ENCODE measurements at places on chromosomes 7 and 10. TPM values are rescaled to one million over a fixed set of nuclear protein-coding genes. Genes with fewer than 3 reads are reported as not detected.
A peak's percentile ranks its signal among the peaks of the same experiment; 100 is the strongest.

DNA sequence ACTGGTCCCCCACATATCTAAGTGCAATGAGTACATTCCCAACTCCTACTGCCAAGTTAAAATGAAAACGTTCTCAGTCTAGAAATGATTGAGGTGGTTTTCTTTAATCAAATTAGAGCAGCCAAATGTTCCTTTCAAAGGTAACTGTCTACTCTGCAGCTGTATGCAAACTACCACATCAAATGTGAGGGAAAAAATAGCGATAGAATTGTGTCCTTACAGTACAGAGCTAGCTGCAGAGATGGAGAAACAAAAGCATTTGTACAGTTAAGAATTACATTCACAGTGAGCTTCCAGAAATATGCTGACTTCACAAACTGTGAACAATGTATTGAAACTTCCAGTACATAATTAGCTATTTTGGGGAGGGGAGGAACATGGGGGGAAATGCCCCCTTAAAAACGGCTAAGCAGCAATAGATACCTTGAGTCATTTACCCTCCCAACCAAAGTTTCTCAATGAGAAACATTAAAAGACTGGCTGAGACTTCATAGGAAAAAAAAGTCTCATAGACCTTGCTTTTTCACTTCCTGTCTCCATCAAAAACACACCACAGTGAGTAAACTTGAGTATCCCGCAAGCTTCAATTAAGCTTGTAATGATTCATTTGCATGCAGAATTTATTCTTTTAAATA is 22.9 kb downstream of the CDK6 start:
- DNase-seq = no peak

GRCh38 chr7:155497149-155497901 is 39.4 kb downstream of the EN2 start:
- peak; percentile 69 for DNase-seq

DNA sequence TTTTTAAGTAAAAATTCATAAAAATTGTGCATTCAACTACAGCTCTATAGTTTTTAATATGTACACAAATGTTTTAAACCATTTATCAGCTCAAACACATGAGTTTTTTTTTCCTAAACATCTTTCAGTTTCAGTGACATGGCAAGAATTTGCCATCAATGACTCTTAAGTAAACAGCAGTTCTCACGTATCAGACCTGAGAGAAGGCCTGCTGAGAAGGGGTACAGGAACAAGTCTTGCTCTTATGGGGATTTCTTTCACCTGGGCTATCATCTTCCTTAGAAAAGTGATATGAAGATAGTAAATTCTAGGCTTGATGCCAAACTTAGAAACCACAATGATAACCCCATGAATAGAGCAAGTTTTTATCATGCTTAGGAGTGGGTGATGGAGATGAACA is 467.8 kb downstream of the ARL4A start:
- no peak for DNase-seq

DNA sequence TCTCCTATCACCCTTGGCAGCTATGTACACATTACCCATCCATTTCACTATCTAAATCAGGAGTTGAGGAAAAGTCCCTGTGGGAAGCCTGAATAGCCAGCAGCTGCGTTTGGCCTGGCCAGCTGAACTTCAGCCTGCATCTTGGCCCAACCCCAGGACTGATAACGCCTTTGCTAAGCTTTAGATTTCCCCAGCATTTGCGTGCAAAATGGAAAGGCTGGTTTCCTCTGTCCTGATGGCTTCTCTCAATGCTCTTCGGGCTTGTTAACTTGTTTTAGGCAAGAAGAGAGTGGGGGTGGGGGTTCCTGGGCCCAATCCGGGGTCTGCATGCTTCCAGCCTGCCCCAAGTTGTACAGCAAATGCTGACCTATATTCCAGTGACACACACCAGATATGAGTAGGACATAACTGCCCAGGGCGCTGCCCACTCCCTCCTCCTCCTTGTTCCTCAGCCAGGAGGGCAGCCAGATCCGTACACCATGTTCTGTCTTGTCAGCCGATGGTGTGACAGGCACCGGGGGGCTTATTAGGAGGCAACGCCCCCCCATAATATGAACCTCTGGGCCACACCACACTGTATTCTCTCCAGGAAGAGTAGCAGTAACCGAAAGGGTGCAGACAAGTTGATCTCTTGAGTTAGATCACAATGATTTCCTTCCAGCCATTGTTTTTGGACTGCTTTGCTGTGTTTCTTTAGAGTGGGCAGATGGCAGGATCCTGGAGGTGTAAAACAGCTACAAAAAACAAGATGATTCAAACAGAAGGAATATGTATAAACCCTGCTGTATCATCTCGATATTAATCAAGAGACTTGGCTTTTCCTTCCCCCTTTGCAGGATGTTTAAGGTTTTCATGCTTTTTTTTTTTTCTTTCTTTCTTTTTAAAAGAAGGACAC is 339.0 kb downstream of the RNLS start:
- no peak for DNase-seq

DNA sequence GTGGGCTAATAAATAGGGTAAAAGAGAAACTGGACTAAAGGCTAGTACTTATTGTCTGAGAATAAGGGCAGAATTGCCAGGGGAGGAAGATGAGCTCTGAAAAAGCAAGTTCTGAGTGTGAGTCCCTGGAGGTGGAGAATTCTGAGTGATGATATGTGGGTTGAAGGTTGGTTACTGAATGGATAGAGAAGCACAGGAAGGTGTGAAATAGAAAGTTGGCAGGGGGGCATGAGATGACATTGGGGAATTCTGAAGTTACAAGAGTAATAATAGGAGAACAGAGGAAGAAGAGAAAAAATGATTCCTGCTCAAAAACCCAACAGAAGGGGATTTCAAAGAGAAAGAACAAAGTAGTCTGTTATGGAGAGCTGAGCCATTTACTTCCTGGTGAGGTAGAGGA is 76.9 kb downstream of the PRKCQ start:
- DNase-seq = no peak

- DNase-seq = peak; percentile 43
Observed at GRCh38 chr7:156497776-156498509, 142.6 kb upstream of the RNF32 start.

GRCh38 chr10:98861962-98862361 is 373.7 kb downstream of the HPSE2 start:
- no peak for DNase-seq

DNA sequence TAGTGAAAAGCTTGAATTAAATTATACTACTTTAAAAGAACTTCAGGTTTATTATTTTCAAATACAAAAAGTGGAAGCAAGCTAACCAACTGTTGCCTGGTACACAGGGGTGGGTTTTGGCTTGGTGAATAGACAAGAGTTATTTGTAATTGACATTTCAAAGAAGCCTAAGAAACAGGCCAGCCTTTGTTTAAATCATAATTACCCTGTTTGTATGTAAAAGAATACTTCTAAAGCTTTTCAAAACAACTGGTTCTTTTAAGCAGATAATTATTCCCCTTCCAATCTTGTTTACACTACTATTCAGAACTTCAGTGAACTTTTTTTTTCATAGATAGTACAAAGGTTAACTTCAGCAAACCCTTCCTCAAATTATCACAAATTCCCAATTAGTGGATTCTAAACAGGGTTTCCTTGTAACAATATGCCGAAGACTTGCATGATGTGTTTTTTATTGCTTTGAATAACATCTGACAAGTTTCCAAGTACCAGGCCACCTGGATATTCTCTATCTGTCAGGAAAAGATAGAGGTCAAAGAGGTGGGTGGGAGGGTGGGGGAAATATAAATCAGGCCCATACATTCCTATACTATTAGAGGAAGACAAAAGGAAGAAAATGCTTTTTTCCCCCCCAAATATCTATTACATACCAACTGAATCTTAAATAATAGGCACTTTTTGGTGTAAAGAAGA is 20.4 kb downstream of the SSMEM1 start:
- DNase-seq = no peak

GRCh38 chr7:27689591-27690164 is 27.0 kb upstream of the HIBADH start:
- peak; percentile 24 for DNase-seq

- DNase-seq = no peak
Observed at GRCh38 chr7:102138676-102139075, 148.0 kb upstream of the SH2B2 start.

- no peak for DNase-seq
Observed at GRCh38 chr10:27612551-27613035, 108.5 kb downstream of the RAB18 start.

GRCh38 chr7:67738958-67739357 is 742.3 kb downstream of the TYW1 start:
- peak; percentile 31 for DNase-seq

- DNase-seq = no peak
Observed at GRCh38 chr10:55500931-55501559, 700.0 kb upstream of the PCDH15 start.

Gene IFIT5
- 19.1 TPM for total RNA-seq

Gene CLDN3
- 57.6 TPM for total RNA-seq

Gene ANKRD2
- total RNA-seq = 0.67 TPM

Gene LIPN
- 0.91 TPM for total RNA-seq

Gene PTEN
- total RNA-seq = 63.3 TPM

Data from upper lobe of left lung (tissue), 6 donors.